Left lobe of liver (tissue), 2 donors: ENCODE measurements at places on chromosomes 16 and 17.

GRCh38 chr17:36147601-36148000 lies 28.8 kb downstream of the TBC1D3B start:
- DNase-seq = no peak

- no peak for DNase-seq
Measured at GRCh38 chr16:11976850-11977375, 379 bp downstream of the SNX29 start.

DNA sequence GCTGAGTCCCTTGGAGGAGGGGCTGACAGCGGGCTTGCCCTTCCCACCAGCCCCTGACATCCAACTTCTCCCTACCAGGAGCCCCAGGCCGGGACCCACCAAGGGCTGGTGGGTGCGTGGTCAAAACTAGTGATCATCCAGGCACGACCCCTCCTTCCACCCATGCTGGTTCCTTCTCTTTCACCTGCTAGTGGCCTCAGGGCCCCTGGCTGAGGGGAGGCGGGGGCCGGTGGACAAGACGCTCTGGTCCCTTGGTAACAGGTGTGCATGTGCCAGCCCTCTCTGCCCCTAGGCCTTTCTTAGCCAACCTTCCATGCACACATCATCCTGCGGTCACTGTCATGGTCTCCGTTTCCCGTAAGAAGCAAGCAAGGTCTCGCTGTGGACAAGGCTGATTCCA lies 8.4 kb downstream of the ZNF213 start:
- DNase-seq = no peak

DNA sequence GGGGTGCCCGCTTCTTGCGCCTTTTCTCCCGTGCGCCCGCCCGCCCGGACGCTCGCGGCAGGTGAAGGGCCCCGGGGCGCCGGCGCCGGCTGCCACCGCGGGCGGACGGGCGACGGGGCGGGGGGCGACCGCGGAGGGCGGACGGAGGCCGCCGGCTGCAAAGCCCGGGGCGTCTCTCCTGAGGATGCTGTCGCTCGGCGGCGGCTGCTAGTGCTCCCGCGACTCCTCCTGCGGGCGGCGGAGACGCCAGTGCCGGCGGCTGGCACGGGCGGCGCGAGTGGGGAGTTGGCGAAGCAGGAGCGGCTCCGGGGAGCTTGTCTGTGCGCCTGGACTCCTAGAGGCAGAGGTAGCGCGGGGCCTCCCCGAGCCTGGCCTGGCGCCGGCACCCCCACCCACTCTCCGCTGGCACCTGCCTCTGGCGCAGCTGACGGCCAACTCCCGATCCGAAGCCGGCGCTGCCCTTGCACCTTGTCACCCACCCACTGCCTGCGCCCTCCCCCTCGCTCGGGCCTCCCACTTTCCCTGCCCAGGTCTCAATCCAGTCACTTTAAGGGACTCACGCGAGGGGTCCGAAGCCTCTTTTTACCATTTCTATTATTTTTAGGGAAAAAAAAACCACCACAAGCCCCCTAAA lies at the start of gene FAM20A:
FAM20A (minus strand) TSS at position 437 of the 634 bp plus-strand sequence. CDS start 701 bp downstream, outside the sequence.
- peak; percentile 95 for DNase-seq

DNA sequence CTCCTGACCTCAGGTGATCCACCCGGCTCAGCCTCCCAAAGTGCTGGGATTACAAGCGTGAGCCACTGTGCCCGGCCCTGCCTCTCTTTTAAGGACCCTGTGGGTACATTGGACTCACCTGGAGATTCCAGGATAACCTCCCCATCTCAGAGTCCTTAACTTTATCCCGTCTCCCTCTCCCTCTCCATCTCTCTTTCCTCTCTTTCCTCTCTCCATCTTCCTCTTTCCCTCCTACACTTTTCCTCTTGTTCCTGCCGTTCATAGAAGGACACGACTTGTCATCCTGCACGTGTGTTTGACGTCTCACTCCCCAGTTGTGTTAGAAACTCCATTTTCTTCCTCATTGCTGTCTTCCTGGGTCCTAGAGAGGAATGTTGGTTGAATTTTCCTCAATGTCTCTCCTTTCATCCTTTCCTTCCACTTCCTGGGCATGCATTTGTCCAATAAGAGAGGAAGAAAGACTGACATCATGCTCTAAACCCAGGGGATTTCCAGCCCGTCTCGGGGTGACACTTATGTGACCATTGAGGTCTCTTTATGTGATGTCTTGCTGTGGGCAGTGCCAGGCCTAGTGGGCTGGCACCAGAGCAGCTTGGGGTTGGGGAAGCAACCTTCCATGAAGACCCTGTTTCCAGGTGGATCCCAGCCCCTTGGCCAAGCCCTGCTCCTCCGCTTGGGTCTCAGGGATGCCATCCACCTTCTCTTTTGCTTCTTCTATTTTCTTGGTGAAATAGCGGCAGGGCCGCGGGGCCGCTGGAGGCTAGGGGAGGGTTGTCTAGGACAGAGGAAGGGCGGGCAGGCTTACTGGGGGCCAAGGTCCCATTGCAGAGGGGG lies 39.8 kb upstream of the IRF8 start:
- no peak for DNase-seq

DNA sequence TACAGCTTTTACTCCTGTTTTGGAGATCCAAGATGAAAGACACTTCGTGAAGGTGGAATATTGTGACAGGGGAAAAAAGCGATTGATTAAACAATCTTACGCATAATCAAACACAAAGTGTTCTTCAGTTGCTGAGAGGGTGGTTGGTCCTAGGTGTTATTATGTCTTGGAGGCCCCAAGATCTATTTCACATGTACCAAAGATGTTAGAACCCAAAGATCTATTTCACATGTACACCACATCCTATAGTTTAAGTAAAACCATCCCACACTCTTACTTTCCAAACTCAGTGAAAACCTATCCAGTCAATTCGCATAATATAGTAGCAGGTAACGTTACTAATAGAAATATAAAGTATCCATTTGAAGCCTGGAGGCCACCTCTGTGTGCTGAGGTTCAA lies 242.6 kb upstream of the MAF start:
- DNase-seq = no peak

GRCh38 chr17:78224231-78225087 lies 7.0 kb upstream of the TMEM235 start:
- DNase-seq = no peak

DNA sequence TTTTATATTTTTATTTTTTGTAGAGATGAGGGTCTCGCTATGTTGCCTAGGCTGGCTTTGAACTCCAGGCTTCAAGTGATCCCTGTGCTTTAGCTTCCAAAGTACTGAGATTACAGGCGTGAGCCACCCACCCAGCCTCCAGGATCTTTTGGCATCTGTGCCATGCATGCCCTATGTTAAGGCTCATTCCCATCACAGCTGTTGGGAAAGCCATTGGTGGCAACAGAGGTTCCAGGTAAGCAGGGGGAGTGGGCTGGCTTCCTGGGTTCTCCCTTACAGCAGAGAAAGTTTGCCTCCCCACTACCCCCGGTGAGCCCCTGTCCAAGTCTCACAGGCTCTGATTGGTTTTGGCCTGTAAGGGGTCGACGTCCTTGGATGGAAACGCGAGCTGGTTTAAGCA lies 8.9 kb upstream of the MRTFB start:
- no peak for DNase-seq

GRCh38 chr16:62831235-62831850 lies 795.1 kb upstream of the CDH8 start:
- DNase-seq = no peak

GRCh38 chr16:69863401-69864281 lies 87.5 kb upstream of the CLEC18A start:
- no peak for DNase-seq

DNA sequence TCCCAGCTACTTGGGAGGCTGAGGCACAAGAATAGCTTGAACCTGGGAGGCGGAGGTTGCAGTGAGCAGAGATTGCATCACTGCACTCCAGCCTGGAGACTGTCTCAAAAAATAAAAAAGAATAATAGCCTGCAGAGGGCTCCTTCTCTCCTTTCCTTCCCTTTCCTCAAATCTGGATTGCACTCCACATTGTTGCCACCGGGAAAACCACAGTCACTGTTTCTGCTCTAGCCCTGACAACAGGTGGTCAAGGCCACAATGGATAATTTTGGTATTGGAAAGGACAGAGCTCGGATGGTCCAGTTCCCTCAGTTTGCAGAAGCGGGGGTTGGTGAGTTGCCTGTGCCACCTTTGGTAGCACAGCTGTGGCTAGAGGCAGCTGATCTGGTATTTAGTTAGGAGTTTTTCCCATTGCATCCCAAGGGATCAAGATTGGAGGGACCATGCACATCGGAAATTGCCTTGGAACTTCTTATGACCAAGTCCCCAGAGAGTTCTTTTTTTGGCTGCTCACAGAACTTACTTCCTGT lies 44.7 kb upstream of the PRSS54 start:
- no peak for DNase-seq

GRCh38 chr17:17874478-17874877 lies 37.7 kb upstream of the SREBF1 start:
- no peak for DNase-seq

DNA sequence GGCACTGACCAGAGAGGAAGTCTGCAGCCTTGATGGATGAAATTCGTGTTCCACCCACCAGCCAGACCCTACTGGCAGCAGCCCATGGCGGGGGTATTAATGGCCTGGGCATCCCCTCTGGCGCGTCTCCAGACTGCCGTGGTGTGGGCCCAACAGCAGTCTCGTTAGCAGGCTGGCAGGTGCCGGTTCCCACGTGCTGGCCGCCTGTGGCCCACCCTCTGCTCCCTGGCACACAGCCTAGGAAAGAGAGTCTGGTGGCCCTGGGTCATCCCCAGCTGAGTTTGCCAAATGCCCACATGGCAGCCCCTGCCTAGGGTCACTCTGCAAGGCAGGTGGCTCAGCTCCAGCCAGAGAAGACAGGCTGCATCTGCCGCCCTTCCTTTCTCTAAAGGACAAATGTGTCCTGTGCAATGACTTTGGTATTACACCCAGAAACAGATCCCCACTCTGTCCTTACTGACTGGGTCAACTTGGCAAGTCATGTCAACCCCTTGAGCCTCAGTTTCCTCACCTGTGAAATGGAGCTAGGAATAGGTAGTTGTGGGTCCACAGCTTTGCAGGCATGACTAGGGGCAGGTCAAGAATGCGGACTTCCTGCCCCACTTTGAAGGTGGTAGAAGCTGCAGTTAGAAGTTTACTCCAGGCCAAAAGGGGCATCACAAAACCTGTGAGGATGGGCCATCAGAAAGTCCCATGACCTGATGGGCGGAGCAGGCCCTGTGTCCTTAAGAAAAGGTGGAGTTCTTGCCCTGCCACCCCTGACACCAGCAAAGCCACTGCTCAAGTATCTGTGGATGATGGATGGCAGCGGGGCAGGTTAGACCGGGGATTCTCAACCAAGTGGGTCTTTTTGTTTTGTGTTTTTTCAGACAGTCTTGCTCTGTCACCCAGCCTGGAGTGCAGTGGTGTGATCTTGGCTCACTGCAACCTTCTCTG lies 76.6 kb downstream of the ABCC6 start:
- peak; percentile 72 for DNase-seq

GRCh38 chr17:28882154-28882895 lies 15.2 kb downstream of the FLOT2 start:
- DNase-seq = no peak

GRCh38 chr17:80499961-80500665 lies 23.7 kb upstream of the NPTX1 start:
- no peak for DNase-seq

- DNase-seq = no peak
Measured at GRCh38 chr16:5951486-5951885, 853.9 kb upstream of the EEF2KMT start.
